CD4-positive, alpha-beta T cell treated with Interleukin-21 for 1 hour (primary cell): ENCODE measurements at places on chromosomes 16 and 17.

- no peak for DNase-seq
Measured at GRCh38 chr16:71273384-71273783, 15.8 kb downstream of the CMTR2 start.

GRCh38 chr16:61435346-61435745 is 600.9 kb downstream of the CDH8 start:
- no peak for DNase-seq

GRCh38 chr17:896953-897661 is 82.5 kb downstream of the NXN start:
- no peak for DNase-seq

DNA sequence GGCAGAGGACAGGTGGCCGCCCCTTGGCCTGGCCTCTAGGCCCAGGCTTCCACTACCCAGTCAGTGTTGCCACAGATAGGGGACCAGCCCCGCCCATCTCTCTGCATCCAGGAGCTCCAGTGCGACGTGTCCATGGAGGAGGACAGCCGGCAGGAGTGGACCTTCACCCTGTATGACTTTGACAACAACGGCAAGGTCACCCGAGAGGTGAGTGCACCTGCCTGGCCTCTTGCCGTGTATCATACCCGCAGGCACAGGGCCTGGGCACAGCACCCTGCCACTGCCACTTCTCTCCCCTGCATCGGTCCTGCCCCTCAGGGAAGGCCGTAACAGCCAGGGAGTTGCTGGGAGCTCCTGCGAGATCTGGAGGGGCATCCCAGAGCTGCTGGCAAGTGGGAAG is 55.7 kb downstream of the SNX20 start:
- no peak for DNase-seq

DNA sequence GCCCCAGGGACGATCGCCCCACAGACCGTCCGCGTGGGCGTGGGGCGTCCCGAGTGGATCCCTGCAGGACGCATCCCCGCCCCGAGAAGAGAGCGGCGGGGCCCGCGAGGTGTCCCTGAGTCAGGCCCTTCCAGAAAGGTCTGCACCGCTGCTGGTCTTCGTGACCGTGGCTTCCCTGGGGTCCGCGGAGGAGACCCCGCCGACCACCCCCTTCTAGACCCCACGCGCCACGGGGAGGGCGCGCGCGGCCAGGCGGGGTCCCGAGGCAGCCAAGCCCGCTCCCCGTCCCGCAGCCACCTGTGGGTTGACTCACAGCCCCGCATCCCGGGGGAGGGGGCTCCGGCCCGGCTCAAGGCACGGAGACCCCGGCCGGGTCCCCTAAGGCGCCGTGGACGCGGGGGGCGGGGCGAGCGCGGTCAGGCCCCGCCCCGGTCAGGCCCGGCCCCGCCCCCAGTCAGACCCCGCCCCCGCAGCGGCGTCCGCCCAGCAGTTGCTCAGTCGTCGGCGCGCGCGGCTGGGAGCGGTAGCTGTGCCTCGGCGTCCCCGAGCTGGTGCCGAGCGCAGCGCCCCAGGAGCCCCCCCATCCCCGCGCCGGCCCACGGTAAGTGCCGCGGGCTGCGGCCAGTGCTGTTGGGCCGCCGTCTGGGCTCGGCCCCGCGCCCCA is at the start of gene BAIAP3:
TSS of gene BAIAP3 (plus strand) at position 497 of the 664 bp plus-strand sequence. CDS start 4,905 bp downstream, outside the sequence.
- peak; percentile 43 for DNase-seq

GRCh38 chr17:63954402-63955063 is 18.2 kb downstream of the SCN4A start:
- peak; percentile 49 for DNase-seq

GRCh38 chr16:11354733-11355574 is 9.7 kb downstream of the RMI2 start:
- DNase-seq, result peak; percentile 75

- no peak for DNase-seq
Measured at GRCh38 chr16:31466381-31466841, 5.5 kb upstream of the TGFB1I1 start.

GRCh38 chr17:1007310-1008007 is 10.5 kb downstream of the TIMM22 start:
- DNase-seq, result no peak

DNA sequence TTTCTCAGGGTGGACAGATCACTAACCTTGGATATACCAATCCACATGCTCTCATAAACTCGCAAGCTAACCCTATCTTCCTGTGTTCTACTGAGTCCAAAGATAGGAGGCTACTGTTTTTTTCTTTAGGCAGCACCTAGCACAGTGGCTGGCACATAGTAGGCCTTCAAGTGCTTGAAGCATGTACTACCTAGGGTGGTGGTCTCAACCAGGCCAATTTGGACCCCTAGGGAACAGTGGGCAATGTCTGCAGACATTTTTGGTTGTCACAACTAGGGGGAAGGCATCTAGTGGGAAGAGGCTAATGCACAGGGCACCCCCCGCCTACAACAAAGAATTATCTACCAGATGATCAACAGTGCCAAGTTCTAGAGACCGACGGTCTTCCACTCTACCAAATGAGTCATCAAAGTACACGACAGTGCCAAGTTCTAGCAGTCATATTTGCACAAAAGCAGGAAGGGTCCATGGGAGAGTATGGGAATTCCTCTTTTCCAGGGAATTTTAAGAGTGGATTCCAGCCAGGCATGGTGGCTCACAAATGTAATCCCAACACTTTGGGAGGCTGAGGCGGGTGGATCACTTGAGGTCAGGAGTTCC is 390.3 kb downstream of the SLC39A11 start:
- DNase-seq, result no peak

- DNase-seq, result no peak
Measured at GRCh38 chr16:87809150-87809902, 43.5 kb upstream of the KLHDC4 start.

DNA sequence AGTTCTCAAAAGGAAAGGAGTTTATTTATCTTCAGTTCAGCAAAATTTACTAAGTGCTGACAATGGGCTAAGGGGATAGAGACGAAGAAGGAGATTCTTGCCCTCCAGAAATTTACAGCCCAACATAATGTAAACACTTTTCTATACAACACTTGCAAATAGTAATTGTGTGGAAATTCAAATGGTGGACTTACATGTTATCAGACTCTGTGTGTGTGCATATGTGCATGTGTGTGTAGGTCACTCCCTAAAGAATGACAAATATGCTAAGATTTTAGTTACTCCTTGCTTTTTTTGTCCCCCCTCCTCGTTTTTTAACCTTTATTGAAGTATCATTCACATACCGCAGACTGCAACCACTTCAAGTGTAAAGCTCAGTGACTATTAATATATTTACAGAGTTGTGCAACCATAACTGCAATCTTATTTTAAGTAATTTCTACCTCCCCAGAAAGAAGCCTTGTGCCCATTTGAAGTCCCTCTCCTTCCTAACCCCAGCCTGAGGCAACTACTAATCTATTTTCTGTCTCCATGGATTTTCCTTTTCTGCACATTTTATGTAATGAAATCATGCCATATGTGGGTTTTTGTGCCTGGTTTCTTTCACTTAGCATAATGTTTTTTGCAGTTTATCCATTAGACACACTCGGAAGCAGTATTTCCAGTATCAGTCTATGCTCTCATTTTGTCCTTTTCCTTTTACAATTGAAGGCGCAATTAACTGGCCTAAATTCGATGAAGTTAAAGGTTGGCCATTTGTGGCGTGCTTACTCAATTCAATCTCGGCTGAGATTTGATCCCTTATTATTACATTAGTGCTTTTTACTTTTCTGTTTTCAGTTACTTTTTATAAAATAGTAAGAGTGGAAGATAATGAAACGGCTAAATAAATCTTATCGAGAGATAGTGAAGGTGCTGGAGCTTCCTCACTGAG is 318.4 kb downstream of the HAPSTR1 start:
- DNase-seq, result no peak

DNA sequence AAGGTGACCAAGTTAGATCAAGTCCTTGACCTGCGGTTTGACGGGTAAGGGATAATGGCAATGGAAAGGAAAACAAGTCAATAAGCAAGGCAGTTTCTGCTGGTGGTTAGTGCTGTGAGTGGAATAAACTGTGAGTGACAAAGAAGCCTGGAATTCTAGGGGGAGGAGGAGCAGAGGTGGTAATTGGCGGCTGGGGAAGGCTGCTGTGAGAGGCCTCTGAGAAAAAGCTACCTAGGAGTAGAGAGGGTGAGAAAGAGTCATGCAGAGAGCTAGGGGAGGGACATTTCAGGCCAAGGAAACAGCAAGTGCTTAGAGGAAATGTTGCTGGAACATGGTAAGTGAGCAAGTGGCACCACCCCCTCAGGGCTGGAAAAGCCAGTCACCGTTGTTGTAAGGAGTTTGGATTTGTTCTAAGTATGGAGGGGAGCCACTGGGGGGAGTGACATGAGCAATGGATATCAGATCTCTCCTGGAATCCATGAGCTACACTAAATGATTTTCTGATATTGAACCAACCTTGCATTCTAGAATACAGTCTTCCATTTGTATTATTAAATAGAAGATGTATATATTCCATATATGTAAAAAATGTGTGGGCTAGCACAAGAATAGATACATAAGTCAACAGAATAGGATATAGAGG is 6.7 kb downstream of the NLRC3 start:
- no peak for DNase-seq

DNA sequence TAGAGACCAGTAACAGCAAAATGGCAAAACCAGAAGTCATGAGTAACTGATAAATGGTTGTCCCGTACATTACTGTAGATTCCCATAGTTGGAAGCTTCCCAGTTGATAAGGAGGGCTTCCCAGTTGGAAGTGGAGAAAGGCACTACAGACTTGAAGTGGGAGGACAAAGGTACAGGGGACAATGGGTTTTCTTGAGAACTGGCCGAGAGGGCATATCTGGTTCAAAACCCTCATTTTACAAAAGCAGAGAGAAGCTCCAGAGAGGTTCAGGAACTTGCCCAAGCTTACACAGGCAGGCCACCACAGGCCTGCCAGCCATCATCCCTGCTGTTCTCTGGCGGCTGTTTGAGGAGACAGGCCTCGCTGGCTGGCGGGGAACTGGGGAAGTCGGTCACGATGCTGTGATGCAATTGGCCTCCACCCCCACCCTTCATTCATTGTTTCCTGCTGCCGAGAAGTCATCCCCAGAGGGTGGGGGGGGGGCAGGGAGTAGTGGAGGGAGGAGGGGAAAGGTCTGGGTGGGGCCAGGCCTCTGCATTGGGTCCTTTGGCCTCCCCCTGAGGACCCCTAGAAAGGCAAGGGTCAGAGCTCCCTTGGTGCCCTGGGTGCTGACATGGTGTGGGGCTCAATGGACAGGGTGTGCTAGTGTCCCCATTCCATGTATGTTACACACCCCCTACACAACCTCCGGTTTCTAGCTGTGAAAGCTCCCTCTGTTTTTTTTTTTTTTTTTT is 3.0 kb downstream of the UBALD2 start:
- DNase-seq, result peak; percentile 85

DNA sequence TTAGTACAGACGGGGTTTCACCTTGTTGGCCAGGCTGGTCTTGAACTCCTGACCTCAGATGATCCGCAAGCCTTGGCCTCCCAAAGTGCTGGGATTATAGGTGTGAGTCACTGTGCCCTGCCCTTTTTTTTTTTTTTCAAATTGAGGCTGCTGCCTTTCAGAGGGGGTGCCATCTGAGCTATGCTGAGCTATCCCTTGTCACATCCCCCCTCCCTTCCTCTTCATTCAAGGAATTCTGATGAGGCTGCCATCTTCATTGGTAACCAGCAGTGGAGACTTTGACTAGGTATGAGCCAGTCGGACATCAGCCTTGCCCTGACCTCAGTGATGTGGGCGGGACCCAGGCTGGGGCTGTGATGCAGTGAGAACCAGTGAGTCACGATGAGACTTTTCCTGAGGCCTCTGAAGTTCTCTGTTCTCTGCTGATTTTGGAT is 24.4 kb upstream of the GPT2 start:
- no peak for DNase-seq

- DNase-seq, result no peak
Measured at GRCh38 chr17:19313746-19314651, 48.5 kb downstream of the B9D1 start.

DNA sequence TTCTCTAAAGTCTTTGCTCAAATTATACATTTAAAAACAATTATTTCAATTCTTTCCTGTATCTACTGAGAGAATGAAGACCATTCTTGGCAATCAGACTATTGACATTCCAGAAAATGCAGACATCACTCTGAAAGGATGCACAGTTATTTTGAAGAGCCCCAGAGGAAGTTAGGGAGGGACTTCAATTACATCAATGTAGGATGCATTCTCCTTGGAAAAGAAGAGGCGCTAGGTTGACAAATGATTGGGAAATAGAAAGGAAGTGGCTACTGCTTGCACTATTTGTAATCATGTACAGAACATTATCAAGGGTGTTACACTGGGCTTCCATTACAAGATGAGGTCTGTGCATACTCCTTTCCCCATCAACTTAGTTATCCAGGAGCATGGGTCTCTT is 74.3 kb downstream of the SSH2 start:
- DNase-seq, result no peak

DNA sequence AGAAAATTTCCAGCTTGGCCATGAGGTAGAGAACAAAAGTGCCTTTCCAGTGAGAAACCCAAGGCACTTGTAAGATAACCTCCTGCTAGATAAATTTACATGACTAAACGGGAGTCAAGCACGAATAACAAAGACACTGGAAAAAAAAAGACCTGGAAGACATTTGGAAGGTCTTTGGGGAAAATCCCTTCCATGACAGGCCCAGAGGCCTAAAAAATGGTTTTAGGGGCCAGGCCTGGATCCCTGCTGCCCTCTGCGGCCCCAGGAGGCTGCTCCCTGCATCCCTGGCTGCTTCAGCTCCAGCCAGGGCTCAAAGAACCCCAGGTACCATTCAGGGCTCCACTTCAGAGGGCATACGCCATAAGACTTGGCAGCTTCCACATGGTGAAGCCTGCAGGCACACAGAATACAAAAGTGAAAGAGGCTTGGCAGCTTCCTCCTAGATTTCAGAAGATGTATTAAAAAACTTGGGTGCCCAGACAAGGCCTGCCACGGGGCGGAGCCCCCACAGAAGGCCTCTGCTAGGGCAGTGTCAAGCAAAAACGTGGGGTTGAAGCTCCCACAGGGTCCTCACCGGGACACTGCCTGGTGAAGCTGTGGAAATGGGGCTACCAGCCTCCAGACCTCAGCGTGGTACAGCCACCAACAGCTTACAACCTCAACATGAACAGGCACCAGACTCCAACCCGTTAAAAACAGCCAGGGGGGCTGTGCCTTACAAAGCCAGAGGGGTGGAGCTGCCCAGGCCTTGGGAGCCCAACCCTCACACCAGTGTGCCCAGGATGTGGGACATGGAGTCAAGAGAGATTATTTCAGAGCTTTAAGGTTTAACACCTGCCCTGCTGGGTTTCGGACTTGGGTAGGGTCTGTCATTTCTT is 77.1 kb downstream of the SDK2 start:
- DNase-seq, result peak; percentile 18

DNA sequence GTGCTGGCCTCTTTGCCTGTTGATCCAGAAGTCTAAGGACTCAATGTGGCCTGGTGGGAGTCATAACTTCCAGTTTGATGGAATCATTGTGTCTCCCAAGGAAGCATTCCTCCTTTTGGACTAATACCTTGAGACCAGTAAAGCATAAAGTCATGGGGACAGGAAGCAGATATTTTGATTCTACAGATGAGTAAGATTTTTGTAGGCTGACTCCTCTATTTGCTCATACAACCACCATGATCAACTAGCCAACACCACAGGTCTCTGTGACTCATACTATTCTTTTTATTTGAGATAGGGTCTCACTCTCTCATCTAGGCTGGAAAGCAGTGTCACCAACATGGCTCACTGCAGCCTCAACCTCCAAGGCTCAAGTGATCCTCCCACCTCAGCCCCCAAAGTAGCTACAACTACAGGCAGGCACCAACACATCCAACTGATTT is 6.2 kb downstream of the MT2A start:
- DNase-seq, result no peak
